ENCODE measurements at places on chromosomes 16 and 17. TPM values are rescaled to one million over a fixed set of nuclear protein-coding genes. Genes with fewer than 3 reads are reported as not detected.

DNA sequence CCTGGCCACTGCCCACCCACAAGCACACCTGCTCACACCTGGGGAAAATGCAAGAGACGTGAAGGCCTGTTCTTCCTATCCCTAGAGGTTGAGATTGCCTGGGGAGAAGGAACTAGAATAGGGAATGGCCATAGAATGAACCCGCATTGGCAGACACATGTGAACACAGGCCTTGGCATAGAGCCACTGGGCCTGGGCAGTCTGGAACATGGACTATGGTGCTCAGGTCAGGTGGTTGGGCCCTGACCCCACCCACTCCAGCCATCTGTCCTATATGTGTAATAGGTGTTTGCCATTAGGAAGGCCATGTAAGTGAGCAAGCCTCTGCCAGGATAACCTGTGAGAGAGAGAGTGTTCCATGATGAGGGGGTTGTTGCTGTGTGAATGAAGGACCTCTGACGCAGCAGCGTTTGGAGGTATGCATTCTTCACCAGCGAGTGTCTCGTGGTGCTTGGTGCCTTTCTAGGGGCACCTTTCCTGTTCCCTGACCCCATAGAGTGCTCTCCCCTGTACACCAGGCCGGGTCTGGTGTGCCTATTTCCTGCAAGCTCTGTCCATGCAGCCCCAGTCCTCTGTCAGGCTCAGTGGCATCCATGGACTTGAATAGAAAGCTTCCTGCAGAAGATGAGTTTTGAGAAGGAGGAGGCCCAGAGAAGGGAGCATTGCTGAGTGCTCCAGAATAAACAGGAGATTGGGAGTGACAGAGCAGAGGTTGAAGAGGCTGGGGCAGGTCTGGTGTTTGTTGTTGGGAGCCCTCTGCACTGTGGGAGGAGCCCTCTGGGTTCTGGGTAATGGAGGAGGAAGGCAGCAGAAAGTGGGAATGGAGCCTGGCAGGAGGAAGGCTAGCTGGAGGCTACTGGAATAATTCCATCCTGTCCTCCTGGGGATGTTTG is 15.6 kb downstream of the CTRL start:
- H3K4me3 ChIP-seq, result no peak overlapping the region
- DNase-seq, result peak; percentile 24
- peaks cover 23% of the 10 kb centered on the region for H3K4me1 ChIP-seq

DNA sequence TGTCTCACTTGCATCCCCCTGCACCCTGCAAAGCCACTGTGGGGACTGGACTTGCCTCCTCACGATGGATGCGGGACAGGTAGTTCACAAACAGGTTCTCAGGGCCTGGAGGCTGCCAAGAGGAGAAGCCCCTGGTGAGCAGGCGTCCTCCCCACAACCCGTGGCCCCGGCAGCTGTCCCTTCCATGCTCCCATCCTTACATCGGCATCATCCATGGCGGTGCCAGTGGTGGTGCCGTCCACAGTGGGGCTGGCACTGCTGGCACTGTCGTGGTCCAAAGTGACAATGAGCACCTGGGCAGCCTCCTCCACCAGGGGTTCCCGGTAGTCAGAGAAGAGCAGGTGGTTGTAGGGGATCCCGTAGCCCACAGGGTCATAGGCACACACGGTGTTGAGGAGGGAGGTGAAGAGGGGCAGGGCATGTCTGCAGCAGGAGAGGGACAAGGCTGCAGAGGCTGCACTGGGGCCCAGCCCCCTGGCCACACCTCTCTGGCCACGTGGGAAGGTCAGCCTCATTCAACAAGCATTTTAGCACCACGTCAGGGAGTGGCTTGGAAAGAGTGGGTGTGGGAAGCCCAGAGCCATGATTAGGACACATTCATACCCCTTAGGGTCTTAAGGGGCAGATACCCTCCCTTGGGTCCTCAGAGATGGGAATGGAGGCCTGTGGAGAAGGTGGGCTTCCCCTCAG is 12.6 kb downstream of the HID1 start:
- H3K4me1 ChIP-seq, result 0 out of 2 replicates have a peak, but pooled peaks cover 1% of the 10 kb centered on the region
- peaks cover 11% of the 10 kb centered on the region for H3K27me3 ChIP-seq
- H3K36me3 ChIP-seq, result no peaks in the 10 kb centered on the region
- H3K27ac ChIP-seq, result no peak overlapping the region

- no peaks in the 10 kb centered on the region for H3K4me1 ChIP-seq
- peak; percentile 6 for DNase-seq
- H3K36me3 ChIP-seq, result no peaks in the 10 kb centered on the region
- H3K4me3 ChIP-seq, result no peak overlapping the region
- H3K27me3 ChIP-seq, result no peaks in the 10 kb centered on the region
Measured at GRCh38 chr16:72554935-72555334, 383.0 kb upstream of the PMFBP1 start.

Gene RASD1
- total RNA-seq, result 0.54 TPM

Gene PPP1R27
- total RNA-seq, result not detected

Gene KRT40
- not detected for total RNA-seq

- peaks cover 55% of the 10 kb centered on the region for H3K36me3 ChIP-seq
- peak; percentile 69 for DNase-seq
- H3K27me3 ChIP-seq, result no peaks in the 10 kb centered on the region
- H3K4me1 ChIP-seq, result peaks cover 11% of the 10 kb centered on the region
- peak overlapping the region; percentile 14 for H3K4me3 ChIP-seq
Measured at GRCh38 chr17:81277946-81278693, 17.0 kb downstream of the SLC38A10 start.

Gene MYH1
- not detected for total RNA-seq

Gene TIMP2
- total RNA-seq, result 43.9 TPM

DNA sequence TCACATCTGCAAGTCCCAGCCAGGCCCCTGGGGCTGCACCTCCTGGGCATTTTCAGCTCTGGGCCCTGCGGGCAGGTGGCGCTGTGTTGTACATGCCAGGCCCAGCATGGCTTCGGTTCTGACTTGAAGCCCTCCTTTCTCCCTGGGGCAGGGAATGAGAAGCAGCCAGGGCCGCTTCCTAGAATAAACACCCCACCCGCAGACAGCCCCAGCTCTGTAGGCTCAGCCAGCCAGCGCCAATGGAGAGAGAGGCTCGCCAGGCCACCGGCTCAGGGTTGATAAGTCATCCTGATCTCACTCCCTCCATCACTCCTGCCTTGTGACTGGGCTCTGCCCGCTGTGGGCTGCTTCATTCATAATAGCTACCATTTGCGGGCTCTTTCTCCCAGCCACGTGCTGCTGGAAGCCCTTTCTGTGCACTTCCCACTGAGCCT is 6.0 kb upstream of the GLIS2 start:
- peak overlapping the region; percentile 52 for H3K27ac ChIP-seq
- DNase-seq, result peak; percentile 93
- H3K4me1 ChIP-seq, result peaks cover 12% of the 10 kb centered on the region
- no peaks in the 10 kb centered on the region for H3K36me3 ChIP-seq

Gene APOBR
- total RNA-seq, result not detected

DNA sequence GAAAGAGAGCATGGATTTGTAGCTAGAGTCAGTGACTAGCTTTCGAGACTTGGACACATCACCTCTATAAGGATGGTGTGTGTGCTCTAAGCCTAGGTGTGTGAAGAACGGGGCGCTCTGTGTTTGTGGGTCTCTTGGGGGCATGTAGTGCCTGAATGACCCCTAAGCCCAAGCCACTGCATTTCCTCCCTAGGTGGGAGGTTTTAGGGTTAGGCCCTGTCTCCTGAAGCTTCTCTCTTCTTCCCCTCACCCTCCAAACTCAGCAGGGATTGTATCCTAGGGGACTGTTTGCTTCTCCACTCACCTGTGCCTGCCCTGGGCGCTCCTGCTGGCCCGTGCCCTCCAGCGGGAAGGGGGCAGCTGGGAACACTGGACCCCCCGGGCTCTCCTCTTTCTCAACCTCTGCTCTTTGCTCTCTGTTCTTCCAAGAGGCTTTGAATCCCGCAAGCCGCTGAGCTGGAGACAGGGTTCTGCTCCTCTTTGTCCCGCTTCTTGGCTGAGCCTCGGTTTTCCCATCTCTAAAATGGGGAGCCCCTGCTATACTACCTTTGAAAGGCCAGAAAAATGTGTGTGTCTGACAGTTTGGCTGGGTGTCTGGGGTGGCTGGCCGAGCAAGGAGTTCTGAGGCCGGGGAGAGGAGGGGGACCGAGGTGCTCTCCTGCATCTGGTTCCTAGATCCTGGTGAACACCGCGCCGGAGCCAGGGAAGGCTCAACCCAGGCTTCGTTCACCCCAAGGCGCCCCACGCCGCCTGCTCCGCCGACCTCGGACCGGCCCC is 810 bp downstream of the CYGB start:
- peaks cover 2% of the 10 kb centered on the region for H3K27me3 ChIP-seq
- no peaks in the 10 kb centered on the region for H3K36me3 ChIP-seq
- H3K4me3 ChIP-seq, result peak overlapping the region; percentile 46
- DNase-seq, result no peak
- peaks cover 10% of the 10 kb centered on the region for H3K4me1 ChIP-seq

GRCh38 chr17:81405411-81405872 is 10.2 kb downstream of the BAHCC1 start:
- peaks cover 35% of the 10 kb centered on the region for H3K4me1 ChIP-seq
- no peak for DNase-seq
- no peaks in the 10 kb centered on the region for H3K27me3 ChIP-seq
- H3K36me3 ChIP-seq, result peaks cover 2% of the 10 kb centered on the region
- no peak overlapping the region for H3K4me3 ChIP-seq

Gene POLG2
- total RNA-seq, result 9.2 TPM

DNA sequence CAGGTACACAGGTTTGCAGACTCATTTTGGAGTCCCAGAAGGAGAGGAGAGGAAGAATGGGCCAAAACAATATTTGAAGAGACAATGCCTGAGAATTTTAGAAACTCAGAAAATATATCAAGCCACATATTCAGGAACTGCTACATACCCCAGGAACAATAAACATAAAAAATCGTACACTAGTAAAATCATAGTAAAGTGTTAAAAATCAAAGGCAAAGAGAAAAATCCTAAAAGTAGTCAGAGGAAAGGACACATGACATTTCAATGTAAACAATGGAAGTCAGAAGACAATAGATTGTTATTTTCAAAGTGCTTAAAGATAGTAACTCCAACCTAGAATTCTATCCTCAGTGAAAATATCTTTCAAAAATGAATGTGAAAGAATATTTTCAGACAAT is 28.5 kb upstream of the NACA2 start:
- no peak overlapping the region for H3K27ac ChIP-seq
- no peak overlapping the region for H3K4me3 ChIP-seq
- DNase-seq, result no peak
- peaks cover 4% of the 10 kb centered on the region for H3K4me1 ChIP-seq

Data from IMR-90 (cell line).